ENCODE measurements at places on chromosomes 1 and 21.

DNA sequence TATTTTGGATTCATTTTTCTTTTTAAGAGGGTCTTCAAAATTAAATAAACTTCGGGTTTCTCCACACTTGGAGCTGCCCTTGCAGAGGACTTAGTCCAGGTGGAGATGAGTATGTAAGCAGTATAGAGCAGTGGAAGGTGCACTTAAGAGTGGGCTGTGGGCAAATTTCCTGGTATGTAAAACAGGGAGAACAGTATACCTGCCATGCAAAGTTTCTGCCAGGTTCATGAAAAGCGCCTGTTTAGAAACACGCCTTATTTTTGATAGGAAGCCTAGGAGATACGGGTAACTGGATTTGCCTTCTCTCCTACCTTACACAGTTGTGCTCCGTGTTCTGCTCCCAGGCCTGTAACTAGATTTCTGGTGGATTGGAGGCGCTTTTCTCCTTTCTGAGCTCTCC is 1.2 kb downstream of the KDM4A start:
- H3K27ac ChIP-seq = peak overlapping the region; percentile 93
- H3K36me3 ChIP-seq = no peaks in the 10 kb centered on the region
- no peaks in the 10 kb centered on the region for H3K4me1 ChIP-seq
- peak overlapping the region; percentile 59 for H3K4me3 ChIP-seq

- no peak for DNase-seq
- no peak overlapping the region for H3K4me3 ChIP-seq
- H3K27ac ChIP-seq = no peak overlapping the region
- peaks cover 47% of the 10 kb centered on the region for H3K27me3 ChIP-seq
These were observed 5.2 kb downstream of the INSRR start for GRCh38 chr1:156853761-156854160.

DNA sequence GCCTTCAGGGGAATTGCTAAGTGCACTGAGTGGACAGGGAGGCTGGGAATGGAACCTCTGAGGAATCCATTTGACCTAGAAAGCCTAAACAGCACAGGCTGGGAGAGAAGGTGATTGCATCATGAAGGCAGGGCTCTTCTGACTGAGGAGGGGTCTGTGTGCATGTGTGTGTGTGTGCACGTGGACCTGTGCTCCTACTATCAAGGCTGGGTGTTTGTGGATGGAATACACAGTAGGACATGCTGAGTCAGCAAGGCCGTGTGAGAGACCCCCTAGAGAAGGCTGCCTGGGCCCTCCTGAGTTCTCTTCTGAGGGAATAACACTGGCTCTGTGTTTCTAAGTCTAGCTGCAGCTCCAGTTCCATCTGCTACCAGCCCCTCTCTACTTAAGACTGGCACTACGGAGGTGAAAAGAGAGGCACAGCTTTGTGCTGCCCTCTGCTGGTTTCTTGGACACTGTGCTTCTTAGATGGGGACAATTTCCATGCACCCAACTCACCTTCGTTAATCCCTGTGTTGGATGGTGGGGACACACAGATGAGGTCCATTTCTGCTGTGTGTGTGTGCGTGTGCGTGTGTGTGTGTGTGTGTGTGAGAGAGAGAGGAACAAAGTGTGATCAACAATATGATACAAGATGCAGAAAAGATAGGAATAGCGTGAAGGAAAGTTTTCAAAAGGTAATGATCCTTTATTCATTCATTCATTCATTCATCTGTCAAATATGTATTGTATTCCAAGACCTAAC is 6.2 kb upstream of the EFCAB14 start:
- no peak overlapping the region for H3K27ac ChIP-seq
- peak; percentile 88 for DNase-seq
- H3K27me3 ChIP-seq = no peaks in the 10 kb centered on the region
- H3K36me3 ChIP-seq = no peaks in the 10 kb centered on the region
- H3K4me1 ChIP-seq = no peaks in the 10 kb centered on the region
- no peak overlapping the region for H3K4me3 ChIP-seq

DNA sequence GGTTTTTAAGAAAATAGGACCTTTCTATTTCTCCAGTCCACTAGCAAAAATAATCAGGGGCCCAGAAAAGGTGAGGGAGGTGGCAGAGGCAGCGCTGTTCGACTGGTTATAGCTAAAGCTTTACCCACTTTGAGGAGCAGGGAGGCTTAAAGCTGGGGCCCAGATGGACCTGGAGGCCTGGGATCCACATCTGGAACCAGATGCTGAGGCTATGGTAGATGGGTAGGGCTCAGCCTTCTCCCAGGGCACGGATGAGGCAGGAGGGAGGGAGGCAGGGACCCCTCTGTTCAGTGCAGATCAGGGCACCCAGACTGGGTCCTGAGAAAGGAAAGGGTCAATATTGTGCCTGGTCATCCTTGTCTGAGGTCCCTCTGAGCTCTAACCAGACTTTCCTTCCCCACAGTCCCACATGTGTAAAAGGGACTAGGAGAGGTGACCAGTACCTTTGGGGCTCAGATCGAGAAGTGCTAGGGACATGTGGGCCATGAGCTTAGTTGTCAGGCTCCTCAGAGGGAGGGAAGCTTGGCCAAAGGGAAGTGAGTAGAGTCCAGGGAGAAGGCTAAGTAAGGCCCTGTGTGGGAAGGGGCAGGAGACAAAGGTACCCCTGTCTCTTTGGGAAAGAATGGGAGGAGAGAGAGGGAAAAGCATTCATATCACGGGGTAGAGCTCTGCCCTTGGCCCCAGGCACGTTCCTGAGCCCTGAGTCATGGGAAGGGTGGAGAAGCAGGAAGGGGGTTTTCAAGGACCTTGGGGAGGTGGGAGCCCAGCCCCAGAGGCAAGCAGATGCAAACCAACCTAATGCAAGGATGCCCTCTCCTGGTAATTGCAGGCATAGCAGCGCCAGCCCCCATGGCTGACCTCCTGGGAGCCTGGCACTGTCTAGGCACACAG is 15.4 kb downstream of the LMNA start:
- peak; percentile 97 for DNase-seq
- no peaks in the 10 kb centered on the region for H3K27me3 ChIP-seq
- H3K4me3 ChIP-seq = no peak overlapping the region
- peak overlapping the region; percentile 98 for H3K27ac ChIP-seq

GRCh38 chr1:16926491-16927073 is 4.9 kb downstream of the CROCC start:
- H3K4me3 ChIP-seq = no peak overlapping the region
- H3K36me3 ChIP-seq = no peaks in the 10 kb centered on the region
- no peak overlapping the region for H3K27ac ChIP-seq
- no peaks in the 10 kb centered on the region for H3K27me3 ChIP-seq
- H3K4me1 ChIP-seq = peaks cover 4% of the 10 kb centered on the region
- DNase-seq = peak; percentile 26

DNA sequence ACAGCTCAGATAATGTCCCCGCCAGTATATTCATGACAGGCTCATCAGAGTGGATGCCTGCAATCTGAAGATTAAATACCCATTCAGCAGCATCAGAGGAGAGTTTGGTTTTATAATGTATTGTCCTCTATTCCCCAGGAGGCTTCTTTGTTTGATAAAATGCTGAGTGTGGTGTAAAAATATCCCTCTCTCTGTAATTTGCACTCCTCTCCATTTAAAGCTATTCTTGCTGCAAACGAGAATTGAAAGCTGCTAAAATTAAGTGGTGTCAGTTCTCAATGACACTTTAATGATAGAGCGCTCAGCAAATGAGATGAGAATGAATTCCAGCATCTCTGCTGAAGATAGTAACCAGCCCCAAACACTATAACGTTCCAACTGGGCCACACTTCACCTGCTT is 205.7 kb upstream of the RRP15 start:
- no peaks in the 10 kb centered on the region for H3K4me1 ChIP-seq
- no peaks in the 10 kb centered on the region for H3K27me3 ChIP-seq
- DNase-seq = no peak
- no peak overlapping the region for H3K27ac ChIP-seq
- no peaks in the 10 kb centered on the region for H3K36me3 ChIP-seq

DNA sequence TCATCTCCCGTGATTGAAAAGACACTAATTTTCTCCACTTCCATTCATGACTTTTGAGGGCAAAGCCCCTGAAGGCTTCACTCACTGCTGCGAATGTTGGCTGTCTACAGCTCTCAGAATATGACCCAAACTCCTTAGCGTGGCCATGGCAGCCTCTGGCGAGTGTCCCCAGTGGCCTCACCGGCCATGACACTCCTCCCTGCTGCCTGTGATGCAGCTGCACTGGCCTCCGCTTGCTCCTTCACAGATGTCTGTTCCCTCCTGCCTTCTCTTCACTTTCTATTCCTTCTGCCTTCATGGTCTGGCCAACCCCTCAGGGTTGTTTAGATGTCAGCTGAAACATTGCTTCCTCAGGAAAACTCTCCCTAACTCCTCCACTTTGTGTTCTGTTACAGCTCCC is 30.8 kb upstream of the PTPRF start:
- no peaks in the 10 kb centered on the region for H3K36me3 ChIP-seq
- H3K27ac ChIP-seq = no peak overlapping the region
- DNase-seq = no peak
- no peak overlapping the region for H3K4me3 ChIP-seq
- H3K4me1 ChIP-seq = no peaks in the 10 kb centered on the region
- H3K27me3 ChIP-seq = no peaks in the 10 kb centered on the region

DNA sequence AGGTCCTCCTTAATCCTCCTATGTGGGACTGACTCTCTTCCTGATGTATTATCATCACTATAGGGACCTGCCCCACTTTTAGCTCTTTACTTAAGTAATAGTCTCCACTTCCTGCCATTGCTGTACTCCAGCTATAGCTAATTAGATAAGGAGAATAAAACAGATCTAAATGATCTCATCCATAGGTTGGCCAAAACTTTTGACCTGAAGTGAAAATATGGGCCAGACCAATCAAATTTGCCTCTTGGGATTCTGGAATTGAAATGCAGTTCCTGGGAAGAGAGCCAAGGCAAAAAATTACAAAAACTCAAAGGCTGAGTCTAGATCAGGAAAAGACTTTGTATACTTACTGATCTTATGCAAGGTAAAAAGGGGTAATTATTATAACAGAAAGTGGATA is 36.1 kb upstream of the PDE4B start:
- H3K27me3 ChIP-seq = peaks cover 3% of the 10 kb centered on the region
- no peaks in the 10 kb centered on the region for H3K36me3 ChIP-seq
- no peak overlapping the region for H3K27ac ChIP-seq
- no peaks in the 10 kb centered on the region for H3K4me1 ChIP-seq

GRCh38 chr1:147849098-147849895 is 53.3 kb upstream of the GJA8 start:
- no peaks in the 10 kb centered on the region for H3K36me3 ChIP-seq
- H3K4me1 ChIP-seq = peaks cover 2% of the 10 kb centered on the region
- DNase-seq = peak; percentile 17
- H3K27me3 ChIP-seq = no peaks in the 10 kb centered on the region
- H3K4me3 ChIP-seq = no peak overlapping the region
- H3K27ac ChIP-seq = peak overlapping the region; percentile 41

GRCh38 chr1:17356387-17357026 is 15.5 kb upstream of the PADI6 start:
- no peak overlapping the region for H3K4me3 ChIP-seq
- no peak overlapping the region for H3K27ac ChIP-seq
- no peaks in the 10 kb centered on the region for H3K36me3 ChIP-seq
- no peak for DNase-seq
- H3K4me1 ChIP-seq = no peaks in the 10 kb centered on the region
- no peaks in the 10 kb centered on the region for H3K27me3 ChIP-seq

DNA sequence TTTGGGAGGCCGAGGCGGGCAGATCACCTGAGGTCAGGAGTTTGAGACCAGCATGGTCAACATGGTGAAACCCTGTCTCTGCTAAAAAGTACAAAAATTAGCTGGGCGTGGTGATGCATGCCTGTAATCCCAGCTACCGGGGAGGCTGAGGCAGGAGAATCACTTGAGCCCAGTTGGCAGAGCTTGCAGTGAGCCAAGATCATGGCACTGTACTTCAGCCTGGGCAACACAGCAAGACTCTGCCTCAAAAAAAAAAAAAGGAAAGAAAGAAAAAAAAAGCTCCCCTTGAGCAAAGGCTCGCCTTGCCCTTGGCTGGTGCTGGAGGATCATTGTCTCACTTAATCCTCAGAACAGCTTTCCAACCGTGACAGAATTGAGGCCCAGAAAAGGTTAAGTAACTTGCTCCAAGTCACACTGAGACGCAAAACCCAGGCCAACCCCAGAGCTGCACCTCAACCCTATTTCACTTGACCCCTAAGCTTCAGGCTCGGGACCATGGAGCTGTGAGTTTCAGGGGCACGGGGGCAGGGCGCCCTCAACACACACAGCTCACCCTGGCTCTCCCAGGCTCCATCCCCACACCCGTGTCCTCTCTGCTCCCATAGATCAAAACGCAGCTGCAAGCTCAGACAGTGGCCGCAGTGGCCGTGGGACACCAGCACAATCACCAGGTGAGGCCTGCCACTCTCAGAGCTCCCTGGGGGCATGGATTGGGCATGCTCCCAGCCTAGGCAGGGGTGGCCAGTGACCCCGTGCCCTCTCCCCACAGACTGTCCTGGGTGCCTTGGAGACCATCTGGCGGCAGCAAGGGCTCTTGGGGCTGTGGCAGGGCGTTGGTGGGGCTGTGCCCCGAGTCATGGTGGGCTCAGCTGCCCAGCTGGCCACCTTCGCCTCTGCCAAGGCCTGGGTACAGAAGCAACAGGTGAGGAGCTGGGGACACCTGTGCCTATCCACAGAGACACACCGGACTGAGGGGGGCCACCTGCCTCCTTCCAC is 1.6 kb downstream of the SLC25A34 start:
- DNase-seq = no peak
- H3K4me3 ChIP-seq = no peak overlapping the region
- no peaks in the 10 kb centered on the region for H3K27me3 ChIP-seq
- no peaks in the 10 kb centered on the region for H3K36me3 ChIP-seq
- H3K4me1 ChIP-seq = peaks cover 3% of the 10 kb centered on the region

DNA sequence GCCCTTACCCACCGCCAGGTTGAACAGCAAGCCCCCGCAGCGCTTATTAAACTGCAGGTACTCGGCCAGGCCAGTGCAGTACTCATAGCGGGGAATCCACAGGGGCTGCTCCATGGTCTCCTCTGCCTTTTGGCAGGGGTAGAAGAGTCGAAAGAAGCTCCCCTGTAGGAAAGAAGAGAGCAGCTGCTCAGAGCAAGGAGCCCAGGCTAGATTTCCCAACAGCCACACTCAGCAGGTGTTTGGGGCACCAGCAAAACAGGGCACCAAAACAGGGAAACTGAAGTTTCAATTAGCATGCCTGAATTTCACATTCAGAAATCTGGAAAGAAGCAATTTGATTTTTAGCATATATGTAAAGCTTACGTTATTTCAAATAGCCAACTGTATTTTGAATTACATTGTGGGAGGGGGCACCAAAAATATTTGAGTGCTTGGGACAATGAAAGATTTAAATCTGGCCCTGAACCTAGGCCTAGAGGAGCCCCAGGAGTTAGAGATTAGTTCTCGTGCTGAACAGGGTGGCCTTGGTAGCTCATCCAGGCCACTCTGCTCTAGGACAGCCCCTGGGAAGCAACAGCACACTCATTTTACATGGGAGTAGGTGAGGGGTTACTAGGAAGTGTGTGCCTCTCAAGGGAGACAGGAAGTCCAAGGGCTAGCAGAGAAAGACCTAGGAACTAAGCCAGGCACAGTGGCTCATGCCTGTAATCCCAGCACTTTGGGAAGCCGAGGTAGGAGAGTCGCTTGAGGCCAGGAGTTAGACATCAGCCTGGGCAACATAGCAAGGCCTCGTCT is 8.2 kb downstream of the PAFAH2 start:
- no peaks in the 10 kb centered on the region for H3K27me3 ChIP-seq
- DNase-seq = no peak
- H3K4me3 ChIP-seq = no peak overlapping the region
- H3K4me1 ChIP-seq = no peaks in the 10 kb centered on the region
- H3K36me3 ChIP-seq = no peaks in the 10 kb centered on the region

- H3K4me1 ChIP-seq = no peaks in the 10 kb centered on the region
- no peaks in the 10 kb centered on the region for H3K27me3 ChIP-seq
- H3K27ac ChIP-seq = no peak overlapping the region
These were observed 9.6 kb upstream of the RFX5 start for GRCh38 chr1:151356696-151357095.

GRCh38 chr1:244102046-244102445 is 51.0 kb downstream of the ZBTB18 start:
- no peak for DNase-seq
- no peak overlapping the region for H3K27ac ChIP-seq
- H3K4me3 ChIP-seq = no peak overlapping the region
- H3K27me3 ChIP-seq = no peaks in the 10 kb centered on the region
- peaks cover 13% of the 10 kb centered on the region for H3K4me1 ChIP-seq
- no peaks in the 10 kb centered on the region for H3K36me3 ChIP-seq

All from hepatocyte (in vitro differentiated cells).